ENCODE measurements at places on chromosomes 11 and 22. TPM values are rescaled to one million over a fixed set of nuclear protein-coding genes. Genes with fewer than 3 reads are reported as not detected.

GRCh38 chr22:30923168-30923900 is 45.2 kb downstream of the MORC2 start:
- no peak for DNase-seq

DNA sequence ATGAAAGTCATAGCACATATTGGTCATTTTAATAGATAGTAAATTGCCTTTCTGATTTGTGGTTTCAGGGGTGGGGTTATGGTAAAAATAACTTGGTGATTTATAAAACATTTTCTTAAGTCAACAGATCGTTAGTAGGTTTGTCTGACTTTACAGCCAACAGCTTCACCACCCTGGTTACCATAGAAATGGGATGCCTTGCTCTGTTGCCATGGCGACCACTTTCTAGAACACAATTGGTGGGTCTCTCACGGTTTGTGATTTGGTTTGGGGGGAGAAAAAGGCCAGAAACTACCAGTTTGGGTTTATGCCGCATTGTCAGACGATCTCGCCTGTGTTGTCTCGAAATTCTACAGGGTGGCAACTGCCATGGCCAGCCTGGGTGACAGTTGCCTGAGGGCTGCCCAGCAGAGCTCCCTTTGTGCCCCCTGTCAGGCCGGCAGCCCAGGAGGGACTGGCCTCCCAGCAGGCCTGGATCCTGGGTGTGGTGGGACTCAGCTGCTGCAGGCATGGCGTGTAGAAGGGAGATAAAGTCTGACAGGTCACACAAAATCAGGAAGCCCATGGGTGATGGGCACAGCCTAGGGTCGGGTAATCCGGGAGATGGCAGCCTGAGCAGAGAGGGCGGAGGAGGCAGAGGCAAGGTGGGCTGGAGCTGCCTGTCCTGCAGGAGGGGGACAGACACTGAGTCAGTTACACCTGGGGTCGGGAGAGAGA is 30.9 kb downstream of the KCNC1 start:
- DNase-seq, result no peak

DNA sequence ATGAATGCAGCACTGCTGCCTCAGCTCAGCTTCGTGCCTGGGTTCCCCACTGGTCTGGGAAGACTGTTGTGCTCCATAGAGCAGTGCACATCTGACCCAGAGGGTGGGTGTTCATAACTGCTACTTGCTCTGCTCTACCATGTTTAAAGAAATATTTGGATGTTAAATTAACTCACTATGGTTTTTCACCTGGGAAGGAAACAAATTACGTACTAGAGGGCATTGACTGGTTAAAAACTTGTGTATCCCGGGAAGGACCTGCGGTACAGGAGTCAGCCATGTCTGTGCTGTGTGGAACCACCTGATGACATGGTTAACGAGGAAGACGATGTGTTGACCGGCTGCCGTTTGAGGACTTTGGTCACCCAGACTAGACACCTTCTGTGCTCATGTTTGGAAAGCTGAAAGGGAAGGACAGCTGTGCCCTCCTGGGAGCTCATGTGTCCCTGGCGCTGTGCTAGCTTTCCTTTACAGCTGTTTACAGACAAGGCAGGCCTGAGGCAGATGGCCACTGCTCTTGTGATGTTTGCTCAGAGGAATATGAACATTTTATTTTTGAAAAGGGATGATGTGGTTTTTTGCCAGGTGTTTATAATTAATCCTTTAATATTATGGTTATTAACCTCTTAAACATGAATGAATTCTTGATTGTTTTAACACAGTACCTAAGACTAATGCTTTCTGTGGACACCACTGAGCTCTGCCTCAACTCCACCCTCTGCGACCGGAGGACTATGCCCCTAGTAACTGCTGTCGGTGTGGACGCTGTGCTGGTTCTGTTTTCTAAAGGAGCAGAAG is 14.3 kb upstream of the AIFM3 start:
- DNase-seq, result no peak

DNA sequence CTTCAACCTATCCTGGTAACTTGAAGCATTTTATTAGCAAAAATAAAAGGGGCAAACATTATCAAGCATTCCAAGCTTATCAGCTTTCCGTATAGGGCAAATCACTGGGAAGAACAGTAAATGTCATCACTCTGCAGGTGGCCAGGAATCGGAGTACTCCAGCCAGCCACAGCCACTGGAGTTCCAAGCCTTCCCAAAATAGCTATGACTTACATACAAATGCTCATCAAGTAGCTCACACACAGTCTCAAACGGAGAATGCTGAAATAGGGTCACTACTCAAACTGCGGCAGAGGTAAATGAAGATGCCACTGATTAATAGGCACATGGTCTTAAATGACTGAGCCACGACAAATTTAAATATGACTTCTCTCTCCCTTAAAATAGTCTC is 2.1 kb downstream of the USP28 start:
- no peak for DNase-seq

Gene SMTNL1
- not detected for total RNA-seq

Gene MGAT3
- total RNA-seq, result 0.13 TPM

Gene ANO3
- total RNA-seq, result under 0.01 TPM

Gene MUC6
- not detected for total RNA-seq

Gene FAM180B
- total RNA-seq, result not detected
